Left hindlimb (tissue), 1 donor: ENCODE measurements at places on chromosomes 1 and 21.

DNA sequence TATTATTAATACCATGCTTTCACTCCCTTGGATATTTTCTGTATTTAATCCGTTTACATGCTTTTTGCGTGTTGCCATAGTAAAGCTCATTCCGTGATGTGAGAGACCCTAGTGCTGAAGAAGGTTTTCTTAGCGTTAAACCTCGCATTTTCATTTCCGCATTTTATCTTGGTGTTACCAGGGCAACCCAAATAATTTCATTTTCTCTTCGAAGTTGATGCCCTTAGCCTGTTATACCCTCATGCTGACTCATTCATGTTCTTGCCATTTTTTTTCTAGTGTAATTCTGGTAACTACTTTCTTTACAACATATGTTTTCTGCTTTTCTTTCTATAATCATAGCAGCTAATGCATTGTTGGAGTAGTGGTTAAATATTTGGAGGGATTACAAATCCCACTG is 37.2 kb downstream of the LRRC8C start:
- no peak for DNase-seq

GRCh38 chr1:29297450-29297849 is 61.1 kb downstream of the PTPRU start:
- no peak for DNase-seq

- no peak for DNase-seq
These were observed 438.6 kb downstream of the OMA1 start for GRCh38 chr1:58107943-58108342.

DNA sequence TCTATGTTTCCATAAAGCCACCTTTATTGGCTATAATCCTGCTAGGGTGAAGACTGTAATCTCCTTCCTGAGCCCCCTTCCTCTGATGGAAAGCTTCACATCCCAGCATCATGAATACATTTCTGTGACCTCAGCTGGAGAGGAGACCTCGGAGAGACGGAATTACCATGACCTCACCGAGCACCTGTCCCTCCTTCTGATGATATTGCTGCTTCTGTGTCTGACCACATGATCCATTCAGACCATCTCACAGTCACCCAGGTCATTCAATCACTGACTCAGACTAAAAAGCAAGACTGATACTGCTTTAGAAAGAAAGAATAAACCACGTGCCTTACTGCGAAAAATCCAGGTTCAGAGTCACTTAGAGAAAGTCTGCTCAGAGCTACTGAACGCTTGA is 8.8 kb downstream of the KCND3 start:
- no peak for DNase-seq

DNA sequence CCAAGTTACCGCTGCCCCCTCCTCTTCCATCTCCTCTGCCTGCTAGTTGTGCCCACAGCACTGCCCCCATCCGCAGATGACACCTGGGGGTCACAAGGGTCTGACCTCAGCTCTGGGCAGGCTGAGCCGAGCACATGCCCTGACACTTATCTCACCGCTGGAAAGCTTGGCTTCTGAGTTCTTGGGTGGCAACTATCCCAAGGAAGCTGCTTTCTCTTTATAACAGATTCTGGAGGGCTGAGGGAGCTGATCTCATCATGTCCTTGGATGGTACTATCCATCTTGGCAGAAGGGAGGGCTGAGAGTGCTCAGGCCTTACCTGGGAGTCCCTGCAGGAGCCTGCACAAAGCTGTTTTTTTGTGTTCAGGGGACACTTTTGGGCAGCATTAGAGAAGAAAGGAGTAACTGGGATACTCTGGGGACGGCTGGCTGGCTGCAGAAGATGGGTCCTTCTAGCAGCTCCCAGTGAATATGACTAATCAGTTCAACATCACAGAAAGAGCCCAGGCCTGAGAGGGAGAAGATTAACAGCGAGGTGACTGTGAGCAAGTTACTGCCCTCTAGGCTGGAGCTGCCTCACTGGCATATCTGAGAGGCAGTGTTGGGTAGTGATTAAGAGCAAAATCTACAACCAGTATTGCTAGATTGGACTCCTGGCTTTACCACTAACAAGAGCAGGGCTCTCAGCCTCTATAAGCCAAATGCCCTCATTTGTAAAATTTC is 71.6 kb downstream of the PLXNA2 start:
- no peak for DNase-seq

GRCh38 chr1:205543351-205544301 is 39.2 kb downstream of the CDK18 start:
- peak; percentile 84 for DNase-seq

DNA sequence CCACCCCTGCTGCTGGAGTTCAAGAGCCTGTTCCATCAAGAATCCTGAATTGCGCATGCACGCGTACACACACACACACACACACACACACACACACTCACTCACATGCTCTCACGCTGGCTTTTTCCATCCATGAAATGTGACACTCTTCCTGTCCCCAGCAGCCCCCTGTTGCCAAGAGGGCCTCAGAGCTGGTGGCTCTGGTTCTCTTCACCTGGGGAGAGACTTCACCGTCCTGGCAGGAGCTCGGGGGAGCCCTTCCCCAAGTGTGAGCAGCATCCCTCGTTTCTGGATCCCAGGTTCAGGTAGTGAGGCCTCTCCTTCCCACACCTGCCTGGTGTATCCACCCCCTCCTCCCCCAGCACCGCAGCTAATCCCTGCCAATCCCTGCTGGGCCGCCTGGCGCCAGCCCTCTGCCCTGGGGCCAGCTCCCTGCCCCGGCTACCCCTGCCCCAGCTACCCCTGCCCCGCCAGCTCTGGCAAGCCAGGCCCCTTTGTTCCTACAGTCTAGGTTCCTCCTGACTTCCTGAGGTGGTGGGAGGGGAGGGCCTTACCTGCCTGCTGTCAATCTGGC is 9.9 kb downstream of the PLOD1 start:
- DNase-seq: peak; percentile 73

GRCh38 chr1:111660204-111661150 is 40.9 kb downstream of the RAP1A start:
- no peak for DNase-seq

GRCh38 chr1:81186261-81186660 is 614.5 kb upstream of the ADGRL2 start:
- no peak for DNase-seq

DNA sequence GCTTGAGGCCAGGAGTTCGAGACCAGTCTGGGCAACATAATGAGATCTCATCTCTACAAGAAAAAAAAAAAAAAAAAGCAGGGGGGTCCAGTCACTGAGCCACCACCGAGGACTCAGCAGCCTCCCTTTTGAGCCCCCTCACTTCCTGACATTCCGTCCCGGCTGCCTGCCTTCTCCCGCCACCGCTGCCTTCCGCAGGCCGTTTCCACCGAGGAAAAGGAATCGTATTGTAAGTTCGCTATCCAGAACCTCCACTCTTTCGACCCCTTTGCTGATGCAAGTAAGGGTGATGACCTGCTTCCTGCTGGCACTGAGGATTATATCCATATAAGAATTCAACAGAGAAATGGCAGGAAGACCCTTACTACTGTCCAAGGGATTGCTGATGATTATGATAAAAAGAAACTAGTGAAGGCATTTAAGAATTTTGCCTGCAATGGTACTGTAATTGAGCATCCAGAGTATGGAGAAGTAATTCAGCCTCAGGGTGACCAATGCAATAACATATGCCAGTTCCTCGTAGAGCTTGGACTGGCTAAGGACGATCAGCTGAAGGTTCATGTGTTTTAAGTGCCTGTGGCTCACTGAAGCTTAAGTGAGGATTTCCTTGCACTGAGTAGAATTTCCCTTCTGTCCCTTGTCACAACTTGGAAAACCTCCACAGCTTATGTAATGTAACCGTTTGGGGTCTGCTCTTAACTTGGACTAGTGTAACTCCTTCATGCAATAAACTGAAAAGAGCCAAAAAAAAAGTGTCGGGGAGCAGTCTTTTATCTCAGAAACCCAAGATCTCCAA is 55.6 kb downstream of the GLUL start:
- no peak for DNase-seq

GRCh38 chr1:41915786-41916571 is 2.7 kb downstream of the HIVEP3 start:
- no peak for DNase-seq

DNA sequence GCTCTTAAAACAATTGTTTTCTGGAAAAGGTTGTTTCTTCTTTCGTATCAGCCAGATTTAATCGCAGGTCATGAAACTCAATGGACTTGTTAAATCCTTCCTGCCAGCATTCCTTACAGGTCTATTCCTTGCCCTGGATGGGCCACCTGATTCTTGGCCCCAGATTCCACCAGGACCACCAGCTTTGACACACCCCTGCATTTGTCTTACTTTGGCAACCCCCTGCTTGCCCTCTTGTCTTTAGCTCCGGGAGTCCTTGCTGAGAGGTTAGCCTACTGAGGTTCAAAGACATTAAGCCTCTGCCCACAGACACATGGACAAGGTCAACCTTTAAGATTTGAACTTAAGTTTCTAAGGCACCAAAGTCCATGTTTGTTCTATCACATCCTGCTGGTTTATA is 27.1 kb upstream of the DAB1 start:
- no peak for DNase-seq

GRCh38 chr1:94755675-94756074 is 64.5 kb upstream of the SLC44A3 start:
- DNase-seq: peak; percentile 49

DNA sequence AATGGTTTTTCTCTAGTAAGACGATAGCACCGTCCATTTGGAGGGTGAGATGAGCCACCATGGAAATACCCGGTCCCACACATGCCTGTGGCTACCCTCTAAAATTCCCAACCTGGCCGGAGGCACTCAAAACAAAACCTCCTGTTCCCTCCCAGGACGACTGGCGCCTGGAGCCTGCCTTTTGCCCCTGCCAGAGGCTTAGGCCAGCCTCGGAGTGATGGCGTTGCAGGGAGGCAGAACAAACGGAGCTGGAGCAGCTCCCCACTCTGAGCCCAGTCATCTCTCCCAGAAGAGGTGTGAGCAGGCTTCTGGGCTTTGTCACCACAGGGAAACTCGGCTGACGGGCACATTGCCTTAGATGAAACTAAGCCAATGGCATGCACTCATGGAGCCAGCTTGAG is 213.7 kb upstream of the HOOK1 start:
- no peak for DNase-seq

DNA sequence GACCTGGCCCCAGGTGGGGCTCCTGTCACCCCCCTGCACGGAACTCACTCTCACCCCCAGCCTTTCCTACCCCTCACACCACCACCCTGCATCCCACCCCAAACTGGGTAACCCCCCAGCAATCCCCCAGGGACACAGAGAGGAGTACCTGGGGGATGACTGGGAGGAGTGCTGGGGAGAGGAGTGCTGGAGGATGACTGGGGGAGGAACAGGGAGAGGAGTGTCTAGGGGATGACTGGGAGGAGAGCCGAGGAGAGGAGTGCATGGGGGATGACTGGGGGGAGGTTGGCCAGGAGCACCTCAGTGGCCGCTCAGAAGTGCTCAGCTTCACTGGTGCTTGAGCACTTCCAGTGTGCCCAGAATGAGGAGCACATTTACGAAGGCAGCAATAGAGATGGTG is 59.1 kb downstream of the SIK1 start:
- DNase-seq: no peak

- no peak for DNase-seq
These were observed 6.8 kb downstream of the CDCA8 start for GRCh38 chr1:37699147-37699546.

DNA sequence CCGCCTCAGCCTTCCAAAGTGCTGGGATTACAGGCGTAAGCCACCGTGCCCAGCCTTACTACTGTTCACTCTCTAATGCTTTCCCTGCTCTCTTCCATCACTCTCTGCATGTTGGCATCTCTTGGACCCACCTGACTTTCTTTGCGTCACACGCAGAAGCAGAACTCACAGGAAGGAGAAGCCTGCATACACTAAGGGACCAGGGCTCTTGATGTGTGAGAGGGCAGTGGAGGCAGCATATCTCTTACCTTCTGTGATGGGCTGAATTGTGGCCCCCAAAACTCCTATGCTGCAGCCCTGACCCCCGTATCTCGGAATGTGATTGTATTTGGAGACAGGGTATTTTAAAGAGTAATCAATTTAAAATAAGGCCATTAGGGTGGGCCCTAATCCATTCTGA is 26.7 kb upstream of the SLAMF9 start:
- no peak for DNase-seq

GRCh38 chr1:8299963-8300362 is 18.0 kb upstream of the SLC45A1 start:
- no peak for DNase-seq

DNA sequence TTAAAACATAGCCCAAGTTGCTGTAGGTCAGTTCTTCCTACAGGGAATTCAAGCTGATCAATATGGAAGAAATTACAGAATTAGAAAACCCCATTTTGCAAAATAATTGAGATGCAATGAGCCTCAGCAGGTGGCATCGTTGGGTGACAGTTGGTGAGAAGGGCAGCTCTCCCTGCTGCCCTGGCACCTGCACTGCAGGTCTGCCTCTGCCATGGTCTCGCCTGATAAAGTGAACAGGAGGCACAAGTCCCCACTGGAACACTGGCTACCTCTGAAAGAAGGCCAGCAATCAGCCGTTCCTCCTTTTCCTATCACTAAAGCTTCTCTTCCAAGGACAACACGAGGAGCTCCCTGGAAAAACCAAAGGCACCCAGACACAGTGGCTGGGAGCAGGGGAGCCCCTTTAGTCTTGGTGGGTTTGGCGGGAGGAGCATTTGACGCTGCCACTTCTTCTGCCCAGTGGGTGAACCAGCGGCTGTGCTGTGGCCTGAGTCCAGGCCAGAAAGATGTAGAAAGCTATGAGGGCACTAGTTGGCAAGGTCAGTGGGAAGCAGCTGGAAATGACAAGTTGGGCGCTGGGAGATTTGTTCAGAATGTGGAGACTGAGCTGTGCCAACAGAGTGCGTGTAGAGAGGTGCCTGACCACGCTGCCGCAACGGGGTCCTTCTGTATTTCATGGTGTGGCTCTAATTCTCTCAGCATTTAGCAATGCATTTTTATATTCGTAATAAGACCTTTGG is 93.1 kb downstream of the RIPK4 start:
- no peak for DNase-seq

DNA sequence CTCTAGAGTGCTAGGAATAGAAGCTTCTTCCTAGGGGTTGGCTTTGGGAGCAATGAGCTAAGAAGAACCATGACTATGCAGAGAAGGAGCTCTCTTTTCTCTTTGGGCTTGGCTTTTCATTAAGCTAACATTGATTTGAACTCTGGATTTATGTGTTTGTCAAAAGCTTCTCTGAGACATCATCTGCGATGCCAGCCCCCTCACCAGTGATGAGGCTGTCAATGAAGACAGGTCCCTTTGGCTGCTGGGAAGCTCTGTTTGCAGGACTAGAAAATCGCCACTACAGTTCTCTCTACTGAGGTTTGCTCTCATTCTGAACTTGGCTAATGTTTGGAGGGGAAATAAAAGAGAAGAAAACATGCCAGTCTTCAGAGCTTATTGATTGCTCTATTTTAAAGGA is 185.0 kb downstream of the PCP4 start:
- DNase-seq: no peak

- peak; percentile 67 for DNase-seq
These were observed 41.0 kb downstream of the MYOM3 start for GRCh38 chr1:24070821-24071393.

GRCh38 chr1:245094954-245095353 is 59.8 kb upstream of the KIF26B start:
- no peak for DNase-seq
